ENCODE measurements at places on chromosomes 7 and 10.

GRCh38 chr7:19410691-19411090, 265.5 kb upstream of the FERD3L start:
- no peak for DNase-seq

- no peak for DNase-seq
Measured at GRCh38 chr10:80488539-80489066, 34.5 kb downstream of the TSPAN14 start.

- no peak for DNase-seq
Measured at GRCh38 chr7:56062382-56062781, 1.7 kb upstream of the SUMF2 start.

DNA sequence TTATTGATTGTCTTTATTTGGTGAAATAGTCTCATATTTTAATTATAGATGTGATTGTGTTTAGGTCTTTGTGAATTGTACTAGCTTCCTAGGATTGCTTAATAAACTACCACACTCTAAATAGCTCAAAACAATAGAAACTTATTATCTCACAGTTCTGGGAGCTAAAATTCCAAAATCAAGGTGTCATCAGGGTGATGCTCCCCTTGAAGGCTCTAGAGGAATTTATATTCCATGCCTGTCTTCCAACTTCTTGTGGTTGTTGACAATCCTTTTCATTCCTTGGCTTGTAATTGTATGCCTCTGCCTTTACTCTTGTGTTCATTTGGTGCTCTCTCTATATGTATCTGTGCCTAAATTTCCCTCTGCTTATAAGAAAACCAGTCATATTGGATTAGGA, 155.3 kb upstream of the AKR1E2 start:
- DNase-seq, result no peak

DNA sequence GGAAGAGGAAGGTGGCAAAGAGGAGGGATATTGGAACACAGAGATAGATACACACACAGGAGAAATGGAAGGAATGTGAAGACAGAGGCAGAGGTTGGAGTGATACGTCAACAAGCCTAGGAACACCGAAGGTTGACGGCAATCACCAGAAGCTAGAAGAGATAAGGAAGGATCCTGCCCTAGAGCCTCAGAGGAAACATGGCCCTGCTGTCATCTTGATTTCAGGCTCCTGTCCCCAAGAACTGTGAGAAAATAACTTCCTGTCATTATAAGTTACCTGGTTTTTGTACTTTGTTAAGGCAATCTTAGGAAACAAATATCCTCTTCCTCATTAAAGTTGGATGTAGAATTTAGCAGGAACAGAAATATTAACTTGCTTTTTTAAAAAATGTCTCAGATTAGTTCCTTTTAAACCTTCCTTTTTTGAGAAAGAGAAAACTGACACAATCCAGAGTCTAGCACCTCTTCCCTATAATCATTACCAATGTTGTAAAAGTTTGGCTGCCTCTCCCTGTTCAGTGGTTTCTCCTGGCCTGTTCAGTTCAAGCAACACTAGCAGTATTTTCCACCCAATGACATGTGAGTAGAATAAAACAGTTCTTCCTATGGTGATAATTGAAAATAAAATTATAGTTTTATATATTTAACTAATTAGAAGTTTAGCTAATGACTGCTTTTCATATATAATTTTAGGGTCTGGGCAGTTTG, 28.8 kb upstream of the GNAI1 start:
- DNase-seq, result no peak

DNA sequence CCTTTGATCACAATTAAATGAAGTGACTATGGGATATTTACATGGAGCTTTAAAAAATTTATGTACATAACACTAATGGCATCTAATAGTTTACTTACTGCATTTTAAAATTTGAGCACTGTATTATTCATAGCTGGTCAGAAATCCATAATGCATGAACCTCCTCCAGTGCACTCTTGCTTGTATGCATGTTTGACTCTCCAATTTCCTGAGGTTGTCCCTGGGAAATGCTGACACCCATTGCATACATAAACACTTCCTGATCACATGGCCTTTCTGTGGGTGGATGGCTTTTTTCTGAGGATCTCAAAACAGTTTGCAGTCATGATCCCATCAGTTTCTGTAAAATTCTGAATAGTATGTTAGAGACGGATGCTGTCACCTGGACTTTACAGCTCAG, 577.8 kb downstream of the REEP3 start:
- DNase-seq, result no peak
